ENCODE measurements at places on chromosomes 13 and 19.

DNA sequence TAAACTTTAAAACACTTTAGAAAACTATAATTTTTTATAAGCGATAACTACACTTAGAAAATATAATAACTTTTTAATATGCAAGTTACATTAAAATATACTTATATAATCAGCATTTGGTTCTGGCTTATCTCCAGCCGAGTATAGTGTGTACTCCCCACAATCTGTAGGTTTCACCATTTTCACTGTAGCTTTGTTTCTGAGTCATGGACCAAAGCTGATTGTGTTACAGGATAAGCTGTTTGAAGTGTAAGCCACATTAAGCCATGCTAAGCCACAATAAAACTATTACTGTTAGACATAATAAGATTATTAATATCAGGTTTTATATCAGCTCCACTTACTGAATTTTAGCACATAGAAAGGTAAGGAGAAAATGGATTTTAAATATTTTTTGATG lies 43.8 kb downstream of the CCDC122 start:
- DNase-seq: no peak

DNA sequence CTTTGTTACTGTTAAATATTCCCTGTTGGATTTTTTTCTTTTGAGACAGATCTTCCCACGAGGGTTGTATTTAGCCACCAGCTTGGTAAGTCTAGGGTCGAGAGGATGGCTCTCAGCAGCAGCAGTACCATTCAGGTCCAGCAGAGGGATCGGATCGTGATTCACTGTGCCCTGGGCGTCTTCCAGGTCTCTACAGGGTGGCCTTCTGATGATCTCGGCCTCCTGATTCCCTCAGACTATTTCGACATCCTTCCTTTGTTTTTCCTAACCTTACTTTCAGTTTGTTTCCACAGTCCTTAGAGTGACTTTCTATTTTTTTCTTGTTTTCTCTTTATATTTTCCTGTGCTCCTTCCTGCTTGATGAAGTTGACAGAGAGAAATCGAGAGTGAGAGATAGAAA lies 1436.9 kb downstream of the UQCRFS1 start:
- no peak for DNase-seq

DNA sequence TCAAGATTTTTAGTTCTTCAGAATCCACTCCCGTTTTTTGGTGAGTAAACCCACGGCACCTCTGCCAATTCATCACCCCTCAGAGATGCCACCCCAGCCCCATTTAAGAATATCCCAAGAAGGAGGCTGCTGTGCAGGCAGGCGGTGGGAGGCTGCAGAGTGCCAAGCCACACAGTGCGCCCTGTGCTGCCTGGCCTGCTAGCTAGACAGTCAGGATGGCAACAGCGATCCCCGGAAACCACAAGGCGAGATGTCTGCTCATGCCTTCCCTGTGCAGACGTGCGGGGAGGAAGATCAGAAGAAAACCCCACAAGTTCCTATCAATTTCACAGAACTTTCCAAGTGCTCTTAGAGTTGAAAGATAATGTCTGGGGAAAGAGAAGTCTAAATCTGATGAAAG lies 64.8 kb upstream of the GPR183 start:
- no peak for DNase-seq

DNA sequence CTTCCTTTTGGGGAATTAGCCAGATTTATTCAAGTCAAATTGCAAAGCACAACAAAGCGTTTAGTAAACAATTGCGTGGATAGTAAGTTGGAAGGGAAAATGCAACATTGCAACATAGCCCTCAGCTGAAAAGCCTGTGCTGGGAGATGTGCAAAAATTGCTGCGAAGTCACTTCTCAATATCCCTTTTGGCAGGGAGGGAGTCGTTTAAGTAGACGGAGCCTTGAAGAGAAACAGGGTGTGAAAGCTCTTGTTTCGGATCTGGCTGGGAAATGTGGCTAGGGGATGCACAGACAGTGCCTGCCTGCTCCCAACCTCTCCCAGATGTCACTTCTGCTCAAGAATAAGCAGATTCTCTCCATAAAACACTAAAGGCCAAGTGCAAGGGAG lies 56.8 kb downstream of the SLC7A1 start:
- peak; percentile 78 for DNase-seq

- DNase-seq: no peak
These were observed 6.9 kb downstream of the ZNF784 start for GRCh38 chr19:55617426-55617825.

- no peak for DNase-seq
These were observed 110.1 kb downstream of the FGF14 start for GRCh38 chr13:102291587-102292218.

DNA sequence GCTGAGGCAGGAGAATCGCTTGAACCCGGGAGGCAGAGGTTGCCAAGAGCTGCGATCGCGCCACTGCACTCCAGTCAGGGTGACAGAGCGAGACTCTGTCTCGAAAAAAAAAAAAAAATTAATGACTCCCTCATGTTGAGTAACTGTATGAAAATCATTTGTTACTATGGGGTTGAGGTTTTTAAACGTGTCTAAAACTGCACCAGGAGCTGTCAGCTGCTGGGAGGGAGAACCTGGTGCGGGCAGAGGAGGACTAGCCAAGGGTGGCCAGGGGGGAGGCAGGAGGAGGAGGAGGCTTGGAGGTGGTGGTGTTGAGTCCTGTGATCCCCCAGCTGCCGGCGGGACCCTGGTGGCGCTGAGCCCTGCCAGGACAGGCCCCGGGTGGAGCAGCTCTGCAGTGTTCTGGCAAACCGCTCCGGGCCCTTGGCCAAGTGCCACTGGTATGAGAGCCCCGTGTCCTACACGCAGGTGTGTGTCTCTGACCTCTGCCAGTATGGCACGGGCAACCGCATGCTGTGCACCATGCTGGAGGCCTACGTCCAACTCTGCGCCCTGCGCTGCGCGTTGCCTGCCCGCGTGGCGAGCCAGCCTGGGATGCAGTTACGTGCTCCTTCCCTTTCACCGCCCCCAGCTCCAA lies 17.1 kb upstream of the FXYD3 start:
- DNase-seq: no peak

- DNase-seq: no peak
These were observed 218.7 kb downstream of the POSTN start for GRCh38 chr13:37379841-37380240.

DNA sequence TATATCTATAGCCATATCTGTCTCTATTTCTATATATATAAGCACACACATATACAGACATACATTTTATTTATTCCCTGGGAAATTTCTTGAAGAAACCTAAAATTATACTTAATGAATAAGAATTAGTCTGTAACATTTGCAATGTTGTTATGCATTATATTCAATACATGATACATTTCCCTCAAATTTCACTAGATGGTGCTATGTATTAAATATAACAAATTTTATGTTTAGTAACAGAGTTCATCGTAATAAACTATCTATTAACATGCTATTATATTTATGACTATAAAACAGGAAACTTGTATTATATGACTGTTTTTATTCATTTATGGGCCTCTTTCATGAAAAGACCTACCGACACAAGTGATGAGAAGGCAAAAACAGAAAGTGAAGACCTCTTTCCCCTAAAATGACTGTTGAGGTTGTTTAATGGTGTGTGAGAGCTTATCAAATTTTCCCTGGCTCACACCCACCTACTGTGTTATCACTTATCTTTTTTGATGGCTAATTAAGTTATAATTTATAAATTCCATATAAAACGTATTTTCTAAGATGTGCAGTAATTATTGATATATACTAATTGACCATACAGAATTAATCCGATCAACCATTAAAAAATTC lies 881.9 kb downstream of the SLITRK6 start:
- DNase-seq: peak; percentile 10

DNA sequence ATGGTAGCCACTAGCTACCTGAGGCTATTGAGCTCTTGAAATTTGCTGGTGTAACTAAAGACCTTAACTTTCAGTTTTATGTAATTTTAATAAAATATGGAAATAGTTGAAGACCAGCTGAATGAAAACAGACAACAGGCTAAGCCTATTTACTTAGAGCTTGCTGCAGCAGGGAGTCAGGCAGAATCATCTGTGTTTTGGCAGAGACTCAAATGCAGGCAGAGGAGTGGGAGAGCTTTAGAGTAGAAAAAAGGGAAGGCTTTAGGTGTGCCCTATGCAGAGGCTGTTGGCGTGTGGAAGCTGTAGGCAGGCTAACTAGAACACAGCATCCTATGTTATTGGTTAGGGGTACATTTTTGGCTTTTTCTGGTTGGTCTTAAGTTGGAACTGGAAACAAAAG lies 304.9 kb upstream of the NBEA start:
- no peak for DNase-seq

- DNase-seq: no peak
These were observed 40.0 kb downstream of the COL4A1 start for GRCh38 chr13:110266983-110267382.

- DNase-seq: peak; percentile 89
These were observed 83.6 kb upstream of the KLF12 start for GRCh38 chr13:74217811-74218210.

- no peak for DNase-seq
These were observed 141.3 kb upstream of the FBXL3 start for GRCh38 chr13:77168237-77168636.

GRCh38 chr13:31094331-31095015 lies 67.2 kb downstream of the HSPH1 start:
- DNase-seq: no peak

DNA sequence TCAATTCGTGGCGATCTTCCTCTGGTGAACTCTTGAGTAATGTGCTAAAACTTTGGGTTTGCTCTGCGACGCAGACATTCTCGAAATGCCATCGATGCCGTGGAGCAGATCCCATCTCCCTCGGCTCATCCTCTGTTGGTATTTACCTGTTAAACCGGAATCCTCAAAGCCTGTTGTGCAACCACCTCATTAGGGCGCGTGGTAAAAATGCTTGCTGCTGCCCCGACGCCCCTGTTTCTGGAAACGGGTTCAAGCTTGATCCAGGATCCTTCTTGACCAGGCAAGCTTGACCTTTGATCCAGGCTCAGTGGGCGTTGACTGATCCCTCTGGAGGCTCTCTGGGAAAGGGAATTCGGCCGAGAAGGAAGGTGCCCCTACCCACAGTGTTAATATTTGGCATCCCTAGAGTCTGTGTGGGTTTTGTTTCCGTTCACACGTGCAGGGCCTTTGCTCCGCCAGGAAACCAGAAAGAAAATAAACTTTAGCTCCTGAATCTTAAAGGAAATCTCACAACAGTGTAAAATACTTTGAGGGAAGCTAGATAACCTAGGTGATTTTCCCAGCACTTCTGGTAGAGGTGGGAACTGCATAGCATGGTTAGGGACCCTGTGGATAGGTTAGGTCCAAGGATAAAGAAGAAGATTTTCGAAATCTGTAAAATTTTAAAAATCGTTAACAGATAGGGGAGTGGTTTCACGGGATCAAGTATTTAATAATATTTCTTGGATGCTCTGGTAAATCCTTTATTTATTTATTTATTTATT lies 1.1 kb downstream of the LSM14A start:
- no peak for DNase-seq

GRCh38 chr13:37599519-37599918 lies 951 bp upstream of the POSTN start:
- no peak for DNase-seq

GRCh38 chr13:25905611-25906010 lies 146.2 kb downstream of the SHISA2 start:
- DNase-seq: no peak

GRCh38 chr13:55761986-55762385 lies 1378.7 kb upstream of the PRR20A start:
- DNase-seq: no peak

DNA sequence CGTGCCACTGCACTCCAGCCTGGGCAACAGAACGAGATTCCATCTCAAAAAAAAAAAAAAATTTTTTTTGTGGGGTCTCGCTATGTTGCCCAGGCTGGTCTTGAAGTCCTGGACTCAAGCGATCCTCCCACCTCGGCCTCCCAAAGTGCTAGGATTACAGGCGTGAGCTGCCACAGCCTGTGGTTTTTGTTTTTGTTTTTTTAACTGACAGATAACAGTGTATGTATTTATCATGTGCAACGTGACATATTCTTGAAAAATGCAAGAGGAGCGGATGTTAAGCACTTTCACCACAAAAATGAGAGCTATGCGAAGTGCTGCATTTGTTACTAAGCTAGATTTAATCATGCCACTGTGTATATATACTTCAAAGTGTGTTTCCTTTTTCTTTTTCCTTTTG lies 49.0 kb downstream of the ARHGEF18 start:
- DNase-seq: no peak

GRCh38 chr19:41555748-41556147 lies 20.2 kb upstream of the CEACAM21 start:
- DNase-seq: no peak

- no peak for DNase-seq
These were observed 22.4 kb downstream of the ZNF571 start for GRCh38 chr19:37572203-37572602.

GRCh38 chr19:11373885-11374432 lies 507 bp upstream of the SWSAP1 start:
- no peak for DNase-seq

- DNase-seq: no peak
These were observed 28.0 kb downstream of the SPRY2 start for GRCh38 chr13:80312967-80313366.

- no peak for DNase-seq
These were observed 1.3 kb downstream of the ADPRHL1 start for GRCh38 chr13:113451951-113452421.

DNA sequence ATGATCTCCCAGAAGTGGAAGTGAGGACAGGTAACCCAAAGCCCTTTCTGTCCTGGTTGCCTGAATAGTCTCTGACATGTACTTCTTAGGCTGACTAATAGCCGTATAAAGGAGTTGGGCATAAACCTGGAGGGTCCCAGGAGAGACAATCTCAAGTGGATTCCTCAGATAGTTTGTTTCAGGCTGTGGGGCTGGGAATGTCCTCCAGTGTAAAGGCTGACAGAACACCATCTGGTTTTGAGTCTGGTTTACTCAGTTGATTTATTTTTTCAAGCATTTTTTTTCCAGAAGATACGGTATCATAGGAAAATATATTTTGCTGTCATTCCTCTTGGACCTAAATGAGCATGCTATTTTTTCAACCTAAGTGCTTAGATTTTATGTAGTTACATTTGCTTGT lies 15.2 kb downstream of the HTR2A start:
- no peak for DNase-seq

- no peak for DNase-seq
These were observed 107.8 kb downstream of the KCNRG start for GRCh38 chr13:50123002-50123401.

- DNase-seq: no peak
These were observed 30.6 kb upstream of the ZNF681 start for GRCh38 chr19:23789246-23789645.

DNA sequence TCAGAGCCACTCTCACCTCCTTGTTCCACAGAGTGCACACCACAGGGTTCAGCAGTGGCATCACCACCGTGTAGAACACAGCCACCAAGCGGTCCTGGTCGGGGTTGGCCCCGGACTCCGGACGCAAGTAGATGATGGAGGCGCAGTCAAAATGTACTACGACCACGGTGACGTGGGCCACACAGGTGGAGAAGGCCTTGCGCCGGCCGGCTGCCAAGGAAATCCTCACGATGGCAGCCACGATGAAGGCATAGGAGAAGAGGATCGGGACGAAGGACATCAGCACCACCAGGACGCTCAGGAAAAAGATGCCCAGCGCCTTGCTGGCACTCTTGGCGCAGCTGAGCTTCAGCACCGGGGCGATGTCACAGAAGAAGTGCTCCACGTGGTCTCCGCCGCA lies 33.9 kb downstream of the SYDE1 start:
- DNase-seq: no peak

- DNase-seq: no peak
These were observed 15.0 kb upstream of the TMPRSS9 start for GRCh38 chr19:2345076-2345475.

- peak; percentile 11 for DNase-seq
These were observed 1.3 kb downstream of the ITGBL1 start for GRCh38 chr13:101453784-101454201.

- peak; percentile 76 for DNase-seq
These were observed 437 bp downstream of the SMARCA4 start for GRCh38 chr19:10961073-10961860.

- DNase-seq: no peak
These were observed 11.0 kb downstream of the PLEKHG2 start for GRCh38 chr19:39423258-39424086.

All from muscle of back (tissue), 13 donors.